ENCODE measurements at places on chromosomes 5 and 9.

DNA sequence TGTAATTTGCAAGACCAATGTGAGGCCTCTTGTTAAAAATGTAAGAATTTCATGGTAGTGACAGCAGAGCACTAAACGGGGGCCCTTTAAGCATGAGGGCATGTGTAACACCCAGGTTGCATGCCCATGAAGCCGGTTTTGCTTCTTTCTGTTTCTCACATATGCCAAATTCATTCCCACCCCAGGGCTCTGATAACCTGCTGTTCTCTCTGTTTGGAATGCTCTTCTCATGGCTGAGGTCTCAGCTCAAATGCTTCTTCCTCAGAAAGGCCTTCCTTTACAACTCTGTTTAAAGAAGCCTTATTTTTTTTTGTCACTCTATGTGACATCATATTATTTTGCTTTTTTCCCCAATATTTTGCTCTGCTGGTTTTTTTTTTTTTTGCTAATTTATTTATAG, 369.0 kb downstream of the KIAA0825 start:
- DNase-seq: no peak

- no peak for DNase-seq
These were observed 161.7 kb downstream of the GLIS3 start for GRCh38 chr9:4138180-4138579.

- DNase-seq: no peak
These were observed 12.4 kb upstream of the RALGPS1 start for GRCh38 chr9:126902210-126902609.

- DNase-seq: no peak
These were observed 127.3 kb upstream of the PIK3R1 start for GRCh38 chr5:68088302-68088701.

DNA sequence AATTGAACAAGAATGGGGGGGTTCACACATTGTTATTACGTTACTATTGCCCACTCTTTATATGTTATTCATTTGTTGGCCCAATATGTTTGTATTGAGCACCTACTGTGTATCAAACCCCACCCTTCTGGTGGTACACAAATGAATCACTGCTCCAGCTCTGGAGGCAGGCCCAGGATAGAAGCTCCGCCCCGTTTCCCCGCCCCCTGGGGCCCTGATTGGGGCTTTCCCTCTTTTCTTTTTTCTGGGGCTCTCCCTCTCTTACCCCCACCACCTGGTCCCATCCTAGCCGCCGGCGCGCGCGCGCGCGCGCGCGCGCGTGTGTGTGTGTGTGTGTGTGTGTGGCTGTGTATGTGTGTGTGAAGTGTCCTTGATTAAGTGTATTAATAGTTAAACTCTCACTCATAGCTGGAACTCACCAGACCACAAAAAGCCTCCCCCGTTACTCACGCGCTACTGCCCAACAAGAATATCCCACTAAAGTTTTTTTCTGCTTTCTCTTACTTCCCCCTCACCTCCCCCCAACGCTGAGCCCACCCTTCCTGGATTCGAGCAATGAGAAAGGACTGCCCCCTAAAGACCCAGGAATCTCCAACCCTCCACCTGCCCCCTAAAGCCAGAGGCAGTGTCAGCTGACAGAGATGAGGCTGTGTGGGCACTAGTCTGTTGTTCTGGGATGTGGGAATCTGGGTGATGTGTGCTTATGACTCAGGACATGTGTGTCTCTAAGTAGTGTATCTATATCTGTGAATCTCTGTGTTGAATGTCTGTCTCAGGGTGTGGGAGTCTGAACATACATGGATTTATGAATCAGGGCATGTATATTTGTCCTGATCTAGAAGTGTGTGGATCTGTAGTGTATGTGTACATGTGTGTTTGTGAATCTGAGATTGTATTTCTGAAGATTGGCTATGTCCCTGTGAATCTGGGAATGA, 4.0 kb downstream of the CXXC5 start:
- no peak for DNase-seq

DNA sequence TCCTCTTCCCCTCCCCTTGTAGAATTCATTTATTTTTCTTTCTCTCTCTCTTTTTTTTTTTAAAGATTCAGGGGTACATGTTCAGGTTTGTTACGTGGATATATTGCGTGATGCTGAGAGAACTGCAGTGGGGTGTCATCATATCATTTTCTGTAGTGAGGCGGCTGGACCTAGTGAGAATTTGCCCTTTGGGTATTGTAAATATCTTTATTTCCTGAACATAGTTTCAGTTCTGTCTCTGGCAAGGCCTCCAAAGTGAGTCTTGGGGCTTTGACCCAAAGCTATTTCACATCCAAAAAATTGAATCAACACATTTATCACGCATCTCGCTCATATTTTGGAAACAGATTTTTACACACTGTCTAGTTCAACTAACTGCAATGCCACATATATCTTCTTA, 25.4 kb upstream of the MYOT start:
- no peak for DNase-seq

GRCh38 chr5:10729320-10730042, 31.6 kb downstream of the DAP start:
- no peak for DNase-seq

GRCh38 chr5:88644676-88645075, 238.3 kb downstream of the MEF2C start:
- DNase-seq: no peak

DNA sequence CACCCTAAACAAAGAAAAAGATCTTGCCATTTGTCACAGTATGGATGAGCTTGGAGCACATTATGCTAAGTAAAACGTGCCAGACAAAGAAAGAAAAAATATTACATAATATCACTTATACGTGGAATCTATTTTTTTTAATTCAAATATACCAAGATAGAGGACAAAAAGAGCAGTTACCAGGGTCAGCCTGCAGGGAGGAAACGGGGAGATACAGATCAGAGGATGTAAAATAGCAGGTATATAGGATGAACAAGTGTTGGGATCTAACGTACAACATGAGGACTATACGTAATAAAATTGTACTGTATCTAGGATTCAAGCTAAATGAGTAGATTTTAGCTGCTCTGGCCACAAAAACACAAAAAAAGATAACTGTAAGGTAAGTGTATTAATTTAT, 247.5 kb downstream of the TMEM161B start:
- no peak for DNase-seq

DNA sequence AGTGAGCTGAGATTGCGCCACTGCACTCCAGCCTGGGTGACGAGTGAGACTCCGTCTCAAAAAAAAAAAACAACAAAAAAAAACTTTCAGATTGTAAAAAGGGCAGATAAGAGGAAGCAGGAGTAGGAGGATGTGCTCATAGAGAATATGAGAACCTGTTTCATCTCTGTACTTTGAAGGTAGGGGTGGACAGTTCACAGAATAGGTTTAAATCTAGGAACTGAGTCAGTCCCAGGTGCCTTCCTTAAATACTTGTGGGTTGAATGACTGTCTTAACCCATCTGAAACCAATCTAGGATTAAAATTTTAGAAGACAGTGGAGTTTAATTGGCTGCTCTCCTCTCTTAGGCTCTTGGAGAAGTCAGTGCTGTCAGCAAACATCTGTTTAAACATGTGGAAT, 12.4 kb downstream of the POLK start:
- no peak for DNase-seq

DNA sequence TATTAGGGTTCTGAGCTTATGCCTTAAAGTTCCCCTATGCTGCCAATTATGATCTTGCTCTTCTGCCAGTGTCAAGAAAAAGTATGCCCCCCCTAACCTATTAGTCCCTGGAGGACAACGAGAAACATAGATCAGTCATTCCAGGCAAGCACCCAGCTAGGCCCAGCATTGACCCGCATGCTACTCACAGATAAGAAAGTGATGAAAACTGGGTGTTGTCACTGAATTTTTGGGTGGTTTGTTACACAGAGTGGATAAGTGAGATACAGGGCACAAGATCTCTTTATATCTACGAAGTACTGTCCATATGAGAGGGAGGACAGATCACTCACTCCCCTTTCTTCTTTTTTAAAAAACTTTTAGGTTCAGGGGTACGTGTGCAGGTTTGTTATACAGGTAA, 6.4 kb upstream of the TEX48 start:
- DNase-seq: no peak

DNA sequence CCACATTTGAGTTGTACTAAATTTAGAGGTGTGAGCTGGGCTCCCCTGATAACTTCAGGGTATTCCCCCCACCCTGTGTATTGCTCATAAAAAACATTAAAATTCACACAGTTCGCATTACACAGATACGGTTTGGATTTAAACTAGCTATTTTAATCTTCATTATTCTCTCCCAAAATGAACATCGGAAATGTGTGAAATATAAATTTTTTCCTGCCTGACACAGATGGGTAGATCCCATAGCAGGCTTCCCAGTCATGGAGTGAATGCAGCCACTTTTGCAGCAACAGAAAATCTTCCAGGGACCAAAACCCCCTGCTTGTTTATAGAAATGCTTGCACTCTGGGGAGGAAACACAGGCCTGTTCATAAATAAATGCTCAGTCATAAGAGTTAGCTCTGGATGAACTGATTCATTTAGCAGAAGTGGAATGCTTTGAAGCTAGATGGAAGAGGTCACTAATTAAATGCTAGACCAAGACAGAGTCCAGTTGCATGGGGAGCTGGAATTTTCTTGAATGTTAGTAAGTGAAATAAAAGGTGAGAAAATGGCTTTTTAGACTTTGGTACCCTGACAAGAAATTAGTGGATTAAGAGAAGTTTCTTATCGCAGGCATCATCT, 115.6 kb downstream of the PDE8B start:
- no peak for DNase-seq

- DNase-seq: no peak
These were observed 66.3 kb upstream of the TJP2 start for GRCh38 chr9:69107771-69108170.

- DNase-seq: no peak
These were observed 428.8 kb downstream of the BRINP1 start for GRCh38 chr9:118940473-118940872.

DNA sequence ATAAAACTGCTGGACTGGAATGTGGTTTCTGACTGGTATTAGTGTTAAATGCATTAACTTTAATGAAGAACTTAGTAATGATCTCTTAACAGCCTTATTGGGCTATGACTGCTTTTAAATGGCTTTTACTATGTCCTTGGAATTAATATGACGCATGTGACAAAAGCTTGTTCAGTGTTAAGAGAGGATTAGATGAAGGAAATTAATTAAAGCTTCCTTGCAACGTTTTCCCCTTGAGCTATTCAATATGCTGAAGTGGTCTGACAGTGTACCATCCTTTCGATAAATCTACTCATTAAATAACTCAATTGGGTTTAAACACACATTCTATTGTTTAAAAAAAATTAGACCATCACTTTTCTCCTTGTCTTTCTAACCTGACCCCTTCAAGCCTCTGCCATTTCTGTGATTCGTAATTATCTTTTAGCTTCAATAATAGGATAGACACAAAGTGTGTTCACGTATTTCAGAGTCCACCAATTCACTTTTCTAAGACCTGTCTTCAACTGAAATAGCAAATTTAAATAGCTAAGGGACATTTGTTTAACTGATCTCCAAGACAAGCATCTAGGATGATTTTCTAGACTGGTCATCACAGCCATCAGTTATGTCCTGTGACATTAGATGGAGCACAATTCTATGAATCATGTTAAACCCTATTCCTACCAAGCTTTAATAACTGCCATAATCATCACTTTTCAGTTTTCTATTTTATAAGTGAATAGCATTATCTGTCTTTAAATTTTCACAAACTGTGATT, 1258.0 kb upstream of the CDH9 start:
- DNase-seq: no peak

DNA sequence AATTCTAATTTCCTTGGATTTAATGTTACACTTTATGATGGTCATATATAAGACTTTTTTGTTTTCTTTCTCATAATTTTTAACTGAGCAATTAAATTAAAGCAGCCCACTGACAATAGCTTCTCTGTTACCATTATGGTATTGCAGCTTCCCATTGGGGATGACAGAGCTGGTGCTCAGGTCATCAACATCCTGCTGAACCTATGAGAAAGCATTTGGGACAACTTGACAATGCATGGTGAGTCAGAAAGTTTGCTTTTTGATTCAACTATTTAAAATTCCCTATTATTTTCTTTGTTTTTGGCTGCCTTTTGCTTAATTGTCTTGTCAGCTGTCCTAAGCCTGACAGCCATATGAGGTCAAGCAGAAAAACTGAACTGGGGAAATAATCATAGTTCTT, 487.4 kb upstream of the RIOK2 start:
- no peak for DNase-seq

GRCh38 chr5:163718272-163718671, 212.9 kb downstream of the MAT2B start:
- DNase-seq: no peak

- no peak for DNase-seq
These were observed at the start of gene PHF2 for GRCh38 chr9:93576258-93577077. TSS of gene PHF2 (plus strand) at chr9:93576584. CDS start at chr9:93576774, 190 bp downstream.

DNA sequence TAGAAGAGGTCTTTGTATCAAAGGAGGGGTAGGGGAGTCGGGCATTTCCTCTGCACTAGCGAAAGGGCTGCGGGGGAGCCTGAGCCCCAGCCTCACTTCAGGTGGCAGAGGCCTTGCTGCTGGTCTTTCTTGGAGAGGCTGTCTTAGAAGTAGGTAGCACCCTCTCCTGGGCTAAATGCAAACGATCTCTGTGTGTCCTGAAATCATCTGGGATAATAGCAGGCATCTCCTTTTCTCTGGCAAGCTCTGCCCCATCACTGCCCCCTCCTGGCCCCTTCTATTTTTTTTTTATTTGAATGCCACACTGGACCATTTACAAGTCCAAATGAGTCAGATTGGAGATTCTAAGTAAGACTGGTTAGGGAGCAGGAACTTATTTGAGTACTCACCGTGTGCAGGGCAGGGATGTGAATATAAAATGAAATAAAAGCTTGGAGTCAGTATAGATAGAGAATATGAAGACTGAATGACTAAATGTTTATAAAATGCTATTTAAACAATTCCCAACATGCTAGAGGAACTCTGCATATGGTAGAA, 137.1 kb downstream of the FGF1 start:
- DNase-seq: no peak

DNA sequence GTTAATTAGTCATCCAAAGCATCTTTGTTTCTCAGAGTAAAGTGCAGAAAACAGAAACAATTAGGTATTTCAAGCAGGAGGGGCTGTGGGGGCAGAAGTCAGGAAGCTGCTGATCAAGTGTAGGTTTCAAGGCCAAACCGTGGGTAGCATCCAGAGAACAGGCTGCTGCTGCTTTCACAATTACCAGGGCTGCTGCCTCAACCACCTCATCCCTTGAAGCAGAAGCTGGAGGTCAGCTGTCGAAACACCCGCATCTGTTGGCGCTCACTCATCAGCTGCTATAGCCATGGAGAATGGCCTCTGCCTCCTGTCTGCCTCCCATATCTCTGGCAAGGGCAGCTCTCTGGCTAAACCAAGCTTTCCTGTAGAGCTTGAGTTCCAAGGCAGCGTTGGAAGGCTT, 122.9 kb upstream of the OSMR start:
- no peak for DNase-seq

DNA sequence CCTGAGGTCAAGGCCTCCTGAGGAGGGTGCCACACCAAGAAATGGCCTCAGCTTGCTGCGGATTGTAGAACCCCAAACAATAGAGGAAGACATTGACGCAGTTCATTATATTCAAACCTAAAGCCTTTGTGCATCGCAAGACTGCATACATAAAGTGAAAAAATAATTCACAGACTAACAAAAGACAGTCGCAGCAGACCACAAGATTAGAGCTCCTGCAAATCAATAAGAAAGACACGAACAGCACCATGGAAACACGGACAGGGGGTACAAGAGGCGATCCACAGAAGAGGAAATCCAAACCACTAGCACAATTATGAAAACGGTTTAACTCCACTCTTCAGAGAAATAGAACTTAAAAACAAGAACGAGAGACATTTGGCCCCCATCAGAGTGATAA, 10.0 kb upstream of the TCOF1 start:
- DNase-seq: no peak

- no peak for DNase-seq
These were observed 50.9 kb upstream of the KLF9 start for GRCh38 chr9:70465398-70465797.

GRCh38 chr9:85730916-85731630, 10.7 kb downstream of the AGTPBP1 start:
- DNase-seq: no peak

All from stimulated activated CD8-positive, alpha-beta memory T cell treated with anti-CD3 and anti-CD28 coated beads, Interleukin-2, amount 100 ng/mL, for 1 hour (primary cell).